Transverse colon (tissue), 4 donors: ENCODE measurements at places on chromosomes 2 and 18. TPM values are rescaled to one million over a fixed set of nuclear protein-coding genes. Genes with fewer than 3 reads are reported as not detected.

- no peak overlapping the region for H3K4me3 ChIP-seq
- H3K27me3 ChIP-seq, result no peaks in the 10 kb centered on the region
- DNase-seq, result no peak
- no peaks in the 10 kb centered on the region for H3K4me1 ChIP-seq
- no peak overlapping the region for H3K27ac ChIP-seq
- no peaks in the 10 kb centered on the region for H3K36me3 ChIP-seq
These were observed 46.1 kb upstream of the THOC1 start for GRCh38 chr18:313931-314330.

DNA sequence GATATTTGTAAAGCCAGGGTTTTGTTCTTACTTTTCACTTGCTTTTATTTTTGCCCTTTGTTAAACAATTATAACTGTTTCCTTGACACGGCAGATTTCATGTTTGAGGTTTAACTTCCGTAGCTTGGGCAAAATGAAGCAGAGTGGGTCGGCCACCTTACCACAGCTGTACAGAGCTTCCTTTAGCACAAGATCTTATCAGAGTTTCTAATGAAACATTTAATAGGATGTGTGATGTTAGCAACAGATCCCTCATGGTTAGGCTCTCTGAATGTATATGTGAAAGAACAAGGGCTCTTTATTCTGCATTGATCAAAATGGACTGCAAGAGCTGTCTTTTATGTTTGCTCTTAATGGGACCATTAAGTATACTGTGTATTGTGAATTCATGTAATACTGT, 22.3 kb downstream of the RNF125 start:
- no peak overlapping the region for H3K4me3 ChIP-seq
- DNase-seq, result peak; percentile 32
- H3K4me1 ChIP-seq, result no peaks in the 10 kb centered on the region
- peaks cover 13% of the 10 kb centered on the region for H3K36me3 ChIP-seq
- H3K27me3 ChIP-seq, result no peaks in the 10 kb centered on the region

GRCh38 chr2:191675807-191676721, 1.9 kb upstream of the NABP1 start:
- H3K36me3 ChIP-seq, result no peaks in the 10 kb centered on the region
- H3K27ac ChIP-seq, result peak overlapping the region; percentile 97
- H3K4me1 ChIP-seq, result peaks cover 32% of the 10 kb centered on the region
- no peaks in the 10 kb centered on the region for H3K27me3 ChIP-seq
- H3K4me3 ChIP-seq, result no peak overlapping the region

GRCh38 chr2:230124757-230125431, 56.2 kb upstream of the SLC16A14 start:
- peak; percentile 32 for DNase-seq
- H3K36me3 ChIP-seq, result no peaks in the 10 kb centered on the region
- no peak overlapping the region for H3K4me3 ChIP-seq
- H3K27me3 ChIP-seq, result no peaks in the 10 kb centered on the region

DNA sequence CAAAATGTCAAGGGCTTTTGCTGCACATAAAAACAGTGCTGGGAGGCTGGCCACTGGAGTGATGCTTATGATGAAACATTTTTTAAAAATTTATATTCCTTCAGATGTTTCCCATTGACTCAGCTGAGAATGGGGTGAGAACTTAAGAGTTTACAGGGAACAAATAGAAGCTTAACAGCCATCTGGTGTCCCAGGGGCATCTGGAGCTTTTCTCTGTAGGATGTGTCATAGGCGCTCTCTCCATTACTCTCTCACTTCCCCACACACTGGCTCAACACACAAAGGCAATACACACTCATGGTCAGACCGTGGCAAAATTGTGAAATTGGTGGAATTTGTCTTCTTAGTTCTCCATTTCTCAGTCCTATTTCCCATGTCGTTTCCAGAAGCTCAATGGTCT, 783.1 kb upstream of the LRRTM1 start:
- no peaks in the 10 kb centered on the region for H3K27me3 ChIP-seq
- no peaks in the 10 kb centered on the region for H3K36me3 ChIP-seq
- DNase-seq, result no peak
- H3K4me1 ChIP-seq, result no peaks in the 10 kb centered on the region
- H3K27ac ChIP-seq, result no peak overlapping the region

GRCh38 chr2:167953776-167954175, 293.6 kb downstream of the STK39 start:
- H3K4me3 ChIP-seq, result no peak overlapping the region
- no peaks in the 10 kb centered on the region for H3K27me3 ChIP-seq
- H3K27ac ChIP-seq, result no peak overlapping the region
- DNase-seq, result no peak
- no peaks in the 10 kb centered on the region for H3K36me3 ChIP-seq

GRCh38 chr2:26921323-26921722, 49.1 kb upstream of the MAPRE3 start:
- H3K27me3 ChIP-seq, result peaks cover 22% of the 10 kb centered on the region
- H3K4me3 ChIP-seq, result no peak overlapping the region
- H3K36me3 ChIP-seq, result no peaks in the 10 kb centered on the region
- no peaks in the 10 kb centered on the region for H3K4me1 ChIP-seq
- H3K27ac ChIP-seq, result no peak overlapping the region

DNA sequence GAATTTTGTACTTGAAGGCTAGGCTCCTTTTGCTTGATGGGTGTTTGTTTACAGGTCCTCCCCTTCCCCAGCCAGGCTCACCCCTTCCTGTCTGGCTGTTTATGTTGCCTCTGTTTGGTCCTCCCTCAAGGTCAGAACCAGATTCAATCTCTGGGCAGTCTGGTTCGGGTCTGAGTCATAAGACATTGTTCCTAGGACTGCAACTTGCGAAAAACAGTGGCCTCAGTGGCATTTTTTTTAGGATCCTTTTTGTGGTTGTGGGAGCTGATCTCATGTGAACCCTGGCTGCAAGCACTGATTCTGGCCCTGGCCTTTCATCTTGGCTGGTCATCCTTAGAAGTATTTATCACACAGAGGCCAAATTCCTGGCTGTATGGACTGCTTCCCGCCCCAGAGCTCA, 370.4 kb downstream of the CLIP4 start:
- no peak overlapping the region for H3K27ac ChIP-seq
- no peak for DNase-seq
- no peaks in the 10 kb centered on the region for H3K4me1 ChIP-seq
- no peaks in the 10 kb centered on the region for H3K27me3 ChIP-seq
- H3K36me3 ChIP-seq, result no peaks in the 10 kb centered on the region

DNA sequence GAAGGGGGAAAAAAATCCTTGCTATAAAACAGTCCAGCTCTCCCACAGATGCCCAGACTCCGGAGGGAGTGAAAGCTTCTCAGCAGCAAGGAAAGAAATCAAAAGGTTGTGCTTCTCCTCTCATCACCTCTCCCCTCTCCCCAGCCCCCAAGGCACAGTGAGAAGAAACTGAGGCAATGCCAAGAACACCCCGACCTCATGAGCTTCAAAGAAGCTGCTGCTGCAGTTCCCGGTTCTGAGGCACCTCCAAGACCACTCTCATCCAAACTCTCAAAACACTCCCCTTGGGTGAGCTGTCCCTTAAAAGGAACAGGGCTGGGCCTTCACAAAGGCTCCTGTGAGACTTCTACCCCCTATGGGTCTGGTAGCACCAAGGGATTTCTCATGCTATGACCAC, 62.0 kb upstream of the KLF7 start:
- no peaks in the 10 kb centered on the region for H3K36me3 ChIP-seq
- DNase-seq, result no peak

GRCh38 chr2:81551040-81551634, 1246.6 kb upstream of the LRRTM1 start:
- no peak overlapping the region for H3K4me3 ChIP-seq
- no peaks in the 10 kb centered on the region for H3K27me3 ChIP-seq
- no peaks in the 10 kb centered on the region for H3K36me3 ChIP-seq
- no peak for DNase-seq
- no peak overlapping the region for H3K27ac ChIP-seq
- H3K4me1 ChIP-seq, result no peaks in the 10 kb centered on the region

Gene TMEM247
- total RNA-seq, result not detected

Gene ADCYAP1
- not detected for total RNA-seq
